ENCODE measurements at places on chromosomes 11 and 22. TPM values are rescaled to one million over a fixed set of nuclear protein-coding genes. Genes with fewer than 3 reads are reported as not detected.

ARVCF gene
- 2.8 TPM for total RNA-seq

B3GAT3 gene
- 59.7 TPM for total RNA-seq

FBLN1 gene
- 0.69 TPM for total RNA-seq

GGTLC3 gene
- total RNA-seq = not detected

MAPK8IP1 gene
- total RNA-seq = 1.4 TPM

KDELR3 gene
- 0.35 TPM for total RNA-seq

MYOD1 gene
- not detected for total RNA-seq

OR5AN1 gene
- total RNA-seq = not detected

OR52H1 gene
- total RNA-seq = not detected

OR2D2 gene
- total RNA-seq = not detected

TRIM49C gene
- total RNA-seq = not detected

DNA sequence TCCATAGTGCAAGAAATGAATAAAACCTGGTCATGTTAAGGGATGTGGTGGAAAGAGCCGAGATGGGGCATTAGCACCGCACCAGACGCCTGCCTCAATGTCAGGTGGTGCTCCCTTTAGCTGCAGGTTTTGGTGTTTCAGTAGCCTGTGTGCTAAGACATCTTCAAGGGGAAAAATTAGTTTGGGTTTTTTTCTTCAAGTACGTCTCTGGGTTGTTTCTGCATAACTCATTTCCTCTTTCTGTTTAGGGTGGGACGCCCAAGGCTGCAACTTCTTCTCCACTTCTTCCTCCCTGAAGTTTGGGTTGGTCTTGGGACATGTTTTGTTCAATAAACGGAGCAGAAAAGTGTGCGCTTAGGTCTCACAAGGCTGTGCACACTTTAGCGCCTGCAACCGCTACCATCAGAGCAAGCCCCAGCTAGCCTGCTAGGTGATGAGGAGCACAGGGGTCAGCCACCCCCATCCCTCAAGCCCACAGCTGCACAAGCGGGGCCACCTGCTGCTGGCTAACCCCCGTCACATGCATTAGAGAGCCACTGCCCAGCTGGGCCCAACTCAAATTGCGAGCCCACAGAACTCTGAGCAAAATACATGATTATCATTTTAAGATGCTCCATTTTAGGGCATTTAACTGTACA lies 1495.7 kb downstream of the TBC1D22A start:
- DNase-seq = no peak

GRCh38 chr11:100706179-100706578 lies 19.1 kb downstream of the ARHGAP42 start:
- DNase-seq = no peak

DNA sequence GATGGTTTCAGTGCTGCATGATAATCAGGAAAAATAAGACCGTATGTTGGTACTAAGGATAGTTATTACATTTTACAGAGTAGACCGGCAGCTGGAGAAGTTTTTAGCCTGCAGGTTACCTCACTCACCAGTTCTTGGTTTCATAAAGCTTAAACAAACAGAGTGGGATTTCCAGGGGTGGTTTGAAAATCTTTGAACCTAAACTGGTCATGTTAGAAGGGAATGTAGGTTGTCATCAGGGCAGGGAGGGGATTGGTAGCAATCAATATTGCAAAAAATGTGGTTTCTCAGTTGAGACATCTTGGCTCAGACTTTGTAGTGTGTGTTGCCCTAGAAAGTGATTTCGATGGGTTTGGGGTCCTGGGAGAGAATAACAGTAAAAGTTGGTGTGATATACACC lies 17.5 kb downstream of the EXT2 start:
- no peak for DNase-seq

GRCh38 chr22:48402591-48403031 lies 1425.1 kb downstream of the BRD1 start:
- DNase-seq = no peak

DNA sequence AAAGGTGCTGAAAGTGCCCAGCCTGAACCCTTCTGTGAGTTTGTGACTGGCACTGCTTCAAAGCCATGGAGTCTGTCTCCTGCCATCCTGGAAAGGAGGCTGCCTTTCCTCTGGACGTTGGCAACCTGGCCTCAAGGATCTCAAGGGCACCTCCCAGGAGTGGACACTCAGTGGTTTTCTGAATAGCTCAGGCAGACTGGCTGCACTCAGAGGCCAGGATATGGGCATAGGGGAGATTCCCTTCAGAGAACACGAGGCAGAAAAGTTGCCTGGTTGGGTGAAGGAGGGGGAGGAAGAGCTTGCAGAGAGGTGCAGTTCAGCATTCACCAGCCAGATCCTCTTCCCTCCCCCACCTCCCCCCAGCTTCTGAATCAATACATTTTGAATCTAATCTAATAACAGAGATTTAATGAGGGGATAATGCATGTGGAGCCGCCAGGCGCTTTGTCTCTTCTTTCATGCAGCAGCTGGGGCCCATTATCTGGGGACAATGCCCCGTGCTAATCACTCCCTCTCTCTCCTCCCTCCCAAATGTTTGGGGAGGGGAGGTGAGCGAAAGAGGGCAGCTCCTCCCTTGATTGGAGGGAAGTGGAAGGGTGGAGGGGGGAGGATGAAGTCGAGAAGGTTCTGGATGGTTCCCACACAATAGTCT lies 17.7 kb downstream of the HTR3A start:
- no peak for DNase-seq

- DNase-seq = no peak
These were observed 40.1 kb upstream of the CTSC start for GRCh38 chr11:88377646-88378045.

DNA sequence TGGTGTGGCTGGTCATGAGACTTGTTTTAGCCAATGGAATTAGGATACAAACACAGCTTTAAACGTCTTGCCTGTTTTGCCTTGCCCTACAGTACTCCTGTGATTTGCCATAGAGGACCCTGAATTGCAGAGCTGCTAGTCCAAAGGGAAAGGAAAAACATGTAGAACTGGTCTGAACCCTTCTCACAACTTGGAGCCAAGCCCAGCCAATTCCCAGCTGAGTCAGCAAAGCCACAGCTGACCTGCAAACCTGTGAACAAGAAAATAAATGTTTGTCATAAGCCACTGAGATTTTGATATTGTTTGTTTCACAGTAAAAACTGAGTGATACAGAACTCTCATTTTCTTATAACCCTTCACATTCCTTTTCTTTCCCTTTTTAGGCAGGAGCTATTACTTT lies 360.5 kb upstream of the API5 start:
- no peak for DNase-seq

- DNase-seq = no peak
These were observed 21.9 kb downstream of the OR5B21 start for GRCh38 chr11:58485961-58486360.

GRCh38 chr11:74755395-74755995 lies 6.8 kb downstream of the RNF169 start:
- DNase-seq = no peak

- DNase-seq = no peak
These were observed 30.6 kb downstream of the OR2AT4 start for GRCh38 chr11:75066061-75066460.

DNA sequence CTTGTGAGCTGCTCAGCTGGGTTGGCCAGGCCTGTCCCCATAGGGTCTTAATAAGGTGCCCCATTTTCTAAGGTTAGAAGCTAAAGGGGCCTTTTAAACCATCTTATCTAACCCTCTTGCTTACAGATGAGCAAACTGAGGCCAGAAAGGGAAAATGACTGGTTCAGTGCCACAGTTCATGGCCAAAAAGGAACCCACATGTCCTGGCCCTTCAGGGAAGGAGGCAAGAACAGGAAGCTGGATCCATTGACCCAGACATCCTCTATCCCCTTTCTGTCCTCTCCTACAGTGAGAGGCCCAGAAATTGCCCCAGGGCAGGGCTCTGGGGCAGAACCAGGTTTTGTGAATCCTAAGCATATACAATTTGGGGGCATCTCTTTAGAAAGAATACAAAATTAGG lies 10.0 kb downstream of the PRG3 start:
- no peak for DNase-seq

DNA sequence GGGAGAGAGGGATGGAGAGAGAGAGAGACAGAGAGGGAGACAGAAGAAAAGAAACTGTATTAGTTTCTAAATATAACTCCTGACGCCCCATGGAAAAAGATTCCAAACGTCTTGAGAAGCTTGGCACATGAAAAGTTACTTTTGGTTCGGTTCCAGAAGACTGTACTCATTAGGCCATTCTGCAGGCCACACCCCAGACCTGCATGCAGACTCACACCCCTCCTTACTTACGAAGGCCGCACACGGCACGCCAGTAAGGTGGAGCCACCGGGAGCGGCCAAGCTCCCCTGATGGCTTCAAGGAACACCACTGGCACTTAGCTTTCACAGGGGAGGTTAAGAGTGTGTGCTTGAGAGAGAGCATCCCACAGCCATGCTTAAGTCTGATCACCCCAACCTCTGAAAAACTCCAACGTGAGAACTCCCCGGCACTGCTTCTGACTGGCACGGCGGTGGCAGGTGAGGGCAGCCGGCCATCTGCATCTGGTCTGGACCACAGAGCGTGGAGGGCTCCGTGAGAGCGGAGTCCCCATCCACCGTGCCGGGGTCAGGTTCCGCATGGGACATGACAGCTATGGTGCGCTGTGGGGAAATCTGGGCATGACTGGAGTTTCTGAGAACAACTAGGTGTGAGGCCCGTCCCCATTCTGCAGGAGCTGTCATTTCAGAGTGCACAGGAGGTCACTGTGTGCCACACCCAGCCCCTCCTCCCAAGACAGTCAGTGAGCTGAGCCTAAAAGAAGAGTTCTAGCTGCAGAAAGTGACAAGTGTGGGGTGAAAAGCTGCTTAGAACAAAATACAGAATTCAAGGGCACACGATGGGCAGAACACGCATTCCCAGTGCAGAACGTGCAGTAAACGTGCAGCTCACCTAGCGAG lies 62.4 kb downstream of the MYH9 start:
- DNase-seq = no peak

- DNase-seq = no peak
These were observed 41.7 kb downstream of the MOB2 start for GRCh38 chr11:1444823-1445422.

- DNase-seq = no peak
These were observed 115.1 kb upstream of the GRAMD1B start for GRCh38 chr11:123314972-123315371.

- DNase-seq = no peak
These were observed 71.0 kb upstream of the PPARA start for GRCh38 chr22:46079093-46079860.

DNA sequence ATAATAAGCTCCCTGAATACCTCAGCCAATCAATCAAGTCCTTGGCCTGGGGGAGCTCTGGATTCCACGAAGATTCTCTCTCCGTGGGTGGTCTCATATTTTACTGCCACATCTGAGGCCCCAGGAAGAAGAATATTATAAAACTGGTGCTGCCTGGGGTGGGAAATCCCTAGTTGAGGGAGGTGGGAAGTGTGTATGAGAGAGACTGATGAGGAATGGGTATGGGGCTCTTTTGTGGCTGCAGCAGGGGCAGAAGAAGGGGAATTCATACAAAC lies 71.5 kb downstream of the SYN3 start:
- no peak for DNase-seq

GRCh38 chr11:23543651-23544222 lies 683.5 kb upstream of the CCDC179 start:
- no peak for DNase-seq

DNA sequence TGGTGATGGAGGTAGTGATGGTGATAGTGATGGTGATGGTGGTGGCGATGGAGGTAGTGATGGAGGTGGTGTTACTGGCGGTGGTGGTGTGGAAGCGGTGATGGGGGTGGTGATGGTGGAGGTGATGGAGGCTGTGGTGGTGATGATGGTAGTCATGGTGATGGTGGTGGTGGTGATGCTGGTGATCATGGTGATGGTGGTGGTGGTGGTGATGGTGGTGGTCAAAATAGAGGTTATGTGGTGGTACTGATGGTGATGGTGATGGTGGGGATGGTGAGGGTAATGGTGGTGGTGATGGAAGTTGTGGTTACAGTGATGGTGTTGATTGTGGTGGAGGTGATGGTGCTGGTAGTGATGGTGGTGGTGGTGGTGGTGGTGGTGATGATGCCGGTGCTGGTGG lies 199.2 kb downstream of the IGLL1 start:
- no peak for DNase-seq

DNA sequence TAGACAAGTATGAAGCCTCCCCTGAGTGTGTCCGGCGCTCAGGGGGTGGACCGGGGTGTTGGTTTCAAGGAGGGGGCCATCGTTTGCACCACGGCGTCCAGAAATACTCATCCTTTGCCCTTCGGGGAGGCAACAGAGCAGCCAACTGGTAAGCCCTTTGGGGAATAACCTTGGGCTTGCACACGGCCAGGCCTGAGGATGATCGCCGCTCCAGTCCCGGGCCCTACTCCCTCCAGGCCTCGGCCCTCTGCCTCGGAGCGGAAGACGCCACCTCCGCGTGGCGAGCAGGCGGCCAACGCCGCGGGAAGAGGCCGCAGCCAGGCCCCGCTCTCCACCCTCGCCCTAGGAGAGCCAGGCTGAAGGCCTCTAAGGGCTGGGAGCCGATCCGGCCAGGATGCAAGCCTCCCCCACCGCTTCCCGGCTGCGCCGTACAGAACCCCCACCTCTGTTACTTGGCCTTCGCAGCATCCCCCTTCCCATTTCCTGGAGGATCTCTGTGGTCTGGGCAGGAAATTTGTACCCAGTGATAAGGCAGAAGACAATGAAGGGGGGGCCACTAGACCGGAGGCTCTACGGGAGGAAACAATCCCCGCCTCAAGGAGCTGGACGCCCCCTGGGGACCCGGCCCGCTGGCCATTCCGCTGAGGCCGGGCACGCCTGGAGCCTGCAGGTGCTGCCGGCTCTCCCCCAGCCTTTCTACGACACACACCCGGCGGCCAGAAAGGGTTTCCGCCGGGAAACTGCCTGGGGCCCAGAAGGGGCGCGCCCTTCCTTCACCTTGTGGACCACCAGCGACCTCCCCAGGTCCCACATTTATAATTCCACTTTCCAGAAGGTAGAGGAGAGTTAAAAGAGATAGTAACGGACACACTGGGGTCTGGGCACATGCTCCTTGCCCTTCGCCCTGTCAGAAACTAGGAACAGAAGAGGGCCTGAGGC lies 2.6 kb downstream of the ESAM start:
- DNase-seq = no peak

GRCh38 chr11:66639066-66639813 lies 737 bp downstream of the RBM4 start:
- DNase-seq = no peak

- DNase-seq = no peak
These were observed 8.5 kb upstream of the RAB1B start for GRCh38 chr11:66259956-66260355.

GRCh38 chr11:104582431-104582830 lies 315.8 kb downstream of the CASP12 start:
- no peak for DNase-seq

GRCh38 chr22:27032091-27032761 lies 374.8 kb downstream of the MIAT start:
- DNase-seq = no peak

DNA sequence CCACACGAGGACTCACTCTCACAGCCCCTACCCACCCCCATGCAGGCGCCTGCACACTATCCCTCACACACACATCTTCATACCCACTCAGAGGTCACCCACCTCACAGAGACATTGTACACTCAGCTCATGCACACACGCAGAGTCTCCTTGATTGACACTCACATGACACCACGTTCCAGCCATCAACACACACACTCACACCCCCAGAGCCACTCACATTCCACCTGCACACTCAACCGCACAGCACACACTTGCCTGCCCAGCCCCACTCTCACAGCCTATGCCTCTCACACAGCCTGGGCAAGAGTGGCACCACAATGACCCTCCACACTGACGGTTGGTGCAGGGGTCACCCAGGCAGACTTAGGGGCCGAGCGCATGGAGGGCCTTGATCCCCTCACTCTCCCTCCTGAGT lies 2.2 kb downstream of the SPI1 start:
- DNase-seq = no peak
